ENCODE measurements at places on chromosomes 6 and 20.
A peak's percentile ranks its signal among the peaks of the same experiment; 100 is the strongest.

DNA sequence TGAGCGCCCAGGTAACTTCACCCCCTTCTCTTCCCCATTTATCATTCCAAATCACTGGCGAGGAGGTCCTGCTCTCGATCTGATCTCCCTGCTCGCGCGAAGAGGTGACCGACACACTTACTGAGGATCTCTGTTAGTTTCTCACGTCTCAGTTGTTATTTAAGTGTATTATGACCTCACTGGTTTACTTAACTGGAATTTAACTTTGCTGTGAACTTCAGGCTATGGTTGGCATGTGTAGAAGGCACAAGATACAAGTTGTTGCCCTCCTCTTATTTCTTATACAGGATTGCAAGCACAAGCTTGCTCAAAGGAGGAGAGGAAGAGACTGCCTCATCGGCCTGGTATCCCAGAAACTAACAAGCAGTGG, 1.2 kb downstream of the RNF217 start:
- peak; percentile 76 for DNase-seq

GRCh38 chr6:63999613-64000012, 364.0 kb downstream of the PHF3 start:
- DNase-seq = no peak

- no peak for DNase-seq
These were observed 498.8 kb downstream of the CDKAL1 start for GRCh38 chr6:21033084-21033483.

- peak; percentile 53 for DNase-seq
These were observed 5.1 kb upstream of the C20orf141 start for GRCh38 chr20:2809690-2810089.

- no peak for DNase-seq
These were observed 13.8 kb upstream of the NPEPL1 start for GRCh38 chr20:58678806-58679205.

DNA sequence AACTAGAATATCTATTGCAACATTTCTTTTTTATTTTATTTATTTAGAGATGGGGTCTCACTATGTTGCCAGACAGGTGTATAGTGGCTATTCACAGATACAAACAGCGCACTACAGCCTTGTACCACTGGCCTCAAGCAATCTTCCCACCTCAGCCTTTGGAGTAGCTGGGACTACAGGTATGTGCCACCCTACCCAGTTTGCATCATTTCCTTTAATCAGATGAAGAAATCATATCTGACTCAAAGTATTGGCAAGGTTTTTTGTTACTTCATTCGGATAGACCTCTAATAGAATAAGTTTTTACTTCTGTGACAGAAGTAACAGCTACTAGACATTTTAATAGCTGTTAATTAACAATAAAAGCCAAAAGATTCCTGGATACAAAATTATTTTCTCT, 153.9 kb downstream of the CDK19 start:
- no peak for DNase-seq

DNA sequence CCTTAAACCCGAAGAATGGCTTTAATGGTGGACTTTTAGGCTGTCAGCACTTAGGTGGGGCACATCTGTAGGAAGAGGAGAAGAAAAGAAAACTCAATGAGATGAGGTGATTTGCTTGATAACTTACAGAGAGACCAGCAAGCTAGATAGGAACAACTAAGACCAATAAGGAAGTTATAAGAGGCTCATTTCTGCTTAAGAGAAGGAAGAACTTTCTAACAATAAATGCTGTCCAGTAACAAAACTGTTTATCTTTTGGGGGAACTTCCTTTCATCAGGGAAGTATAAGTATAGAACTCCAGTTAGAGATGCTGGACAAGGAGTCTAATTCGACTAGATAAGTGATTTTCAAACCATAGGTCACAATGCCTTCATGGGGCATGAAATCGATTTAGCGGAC, 107.2 kb upstream of the SIRPA start:
- DNase-seq = no peak

DNA sequence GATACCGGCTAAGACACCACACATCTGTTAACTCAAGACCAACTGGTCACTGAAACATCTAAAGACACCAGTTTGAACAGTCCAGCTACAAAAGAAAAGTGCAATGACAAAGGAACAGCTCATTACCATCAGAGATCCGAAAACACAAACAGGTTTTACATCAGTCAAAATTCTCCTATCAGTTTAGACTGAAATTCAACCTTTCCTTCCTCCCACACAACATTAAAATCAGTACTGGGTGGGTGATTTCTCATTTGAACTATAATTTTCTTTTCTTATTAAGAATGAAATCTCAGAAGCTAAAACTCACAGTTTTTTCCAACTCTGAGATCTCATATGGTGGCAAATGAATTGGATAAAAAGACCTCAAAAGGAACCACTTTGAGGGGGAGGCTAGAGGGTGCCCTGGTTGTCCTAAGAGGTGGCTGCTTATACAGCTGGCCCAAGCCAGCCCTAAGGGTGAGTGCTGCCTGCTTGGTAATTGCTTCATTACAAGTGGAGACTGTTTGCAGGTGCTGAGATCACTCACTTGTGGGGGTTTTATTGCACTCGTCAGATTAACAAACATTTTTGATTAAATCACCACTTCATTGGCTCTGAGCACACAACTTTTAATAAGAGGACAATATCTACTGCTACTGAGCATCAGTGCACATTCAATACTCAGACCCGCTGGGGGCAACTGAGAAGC, 4.3 kb downstream of the CCDC167 start:
- DNase-seq = peak; percentile 29

GRCh38 chr6:56096946-56097621, 150.3 kb downstream of the COL21A1 start:
- DNase-seq = no peak

DNA sequence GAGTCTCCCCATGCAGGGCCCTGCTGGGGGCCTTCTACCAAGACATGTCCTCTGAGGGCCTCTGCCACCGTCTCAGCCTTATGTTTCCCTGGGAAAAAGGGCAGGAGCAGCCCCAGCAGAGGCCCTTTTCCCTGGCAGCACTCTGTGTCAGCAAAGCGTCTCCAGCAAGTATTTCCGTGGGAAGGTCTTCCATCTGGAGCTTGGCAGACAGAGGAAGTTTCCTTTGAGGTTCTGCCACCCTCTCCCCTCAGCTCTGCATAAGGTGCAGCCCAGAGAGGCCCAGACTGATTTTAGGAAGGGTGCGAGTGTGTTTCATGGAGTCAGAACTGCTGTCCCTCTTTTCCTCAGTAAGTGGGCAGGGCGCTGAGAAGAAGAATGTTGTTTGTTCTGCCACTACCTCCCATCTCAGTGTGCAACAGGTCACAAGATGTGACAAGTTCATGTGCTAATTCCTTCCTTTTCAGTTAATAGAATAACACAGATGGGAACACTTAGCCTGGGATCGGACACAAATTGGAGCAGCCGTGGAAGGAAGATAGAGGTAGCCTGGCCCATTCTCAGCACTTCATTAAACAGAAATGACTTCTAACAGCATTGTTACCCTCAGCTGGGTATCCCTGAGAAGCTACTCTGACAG, 784.4 kb downstream of the MAFB start:
- no peak for DNase-seq

DNA sequence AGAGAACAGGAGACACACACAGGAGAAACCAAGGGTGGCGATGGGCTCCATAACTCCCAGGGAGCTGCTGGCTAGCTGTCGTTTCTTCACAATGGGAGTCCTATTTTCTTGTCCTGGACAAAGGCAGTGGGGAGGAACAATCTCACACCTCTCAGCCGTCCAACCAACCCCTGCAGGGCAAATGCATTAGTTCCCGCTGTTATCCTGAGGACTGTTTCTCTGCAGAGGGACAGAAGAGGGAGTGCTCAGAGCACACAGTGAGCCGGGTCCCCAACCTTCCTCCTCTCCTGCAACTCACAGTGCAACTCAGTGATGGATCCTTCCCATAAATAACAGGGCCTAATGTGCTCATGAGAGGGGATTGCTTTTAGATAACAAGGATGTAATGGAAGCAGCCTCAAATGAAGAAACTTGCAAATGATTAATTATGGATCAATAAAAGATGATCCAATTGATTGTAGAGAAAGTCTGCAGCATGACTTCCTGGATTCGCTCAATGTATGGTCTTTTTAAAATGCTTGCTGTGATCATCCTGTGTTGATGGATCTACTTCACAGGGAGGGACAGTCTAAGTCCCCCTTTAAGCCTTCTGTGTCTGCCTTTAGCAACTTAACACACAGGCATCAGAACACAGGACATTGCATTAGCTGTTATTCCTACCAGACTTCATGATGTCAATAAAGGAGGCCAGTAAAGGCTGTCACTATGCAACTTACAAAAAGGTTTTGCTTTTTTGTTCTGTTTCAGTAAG, 453.4 kb upstream of the AGPAT4 start:
- DNase-seq = no peak

GRCh38 chr6:105759946-105760345, 326.2 kb upstream of the PRDM1 start:
- peak; percentile 40 for DNase-seq

DNA sequence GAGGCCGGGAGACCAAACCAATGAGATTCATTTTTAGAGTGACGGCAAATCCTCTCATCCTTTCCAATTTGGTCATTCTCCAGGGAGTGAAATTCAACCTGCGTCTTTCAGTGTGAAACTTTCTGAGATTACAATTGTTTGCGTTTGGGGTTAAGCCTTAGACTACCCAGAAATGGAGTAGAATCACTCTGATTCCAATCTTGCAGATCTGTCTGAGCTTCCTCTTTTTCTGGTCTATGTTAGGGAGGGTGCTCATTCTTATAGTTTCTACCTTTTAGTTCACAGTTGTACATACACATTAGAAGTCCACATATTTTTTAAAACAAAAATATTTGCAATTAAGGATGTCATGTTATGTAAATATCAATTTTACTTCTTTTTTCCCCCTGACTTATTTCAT, 183.0 kb upstream of the PHACTR1 start:
- no peak for DNase-seq

DNA sequence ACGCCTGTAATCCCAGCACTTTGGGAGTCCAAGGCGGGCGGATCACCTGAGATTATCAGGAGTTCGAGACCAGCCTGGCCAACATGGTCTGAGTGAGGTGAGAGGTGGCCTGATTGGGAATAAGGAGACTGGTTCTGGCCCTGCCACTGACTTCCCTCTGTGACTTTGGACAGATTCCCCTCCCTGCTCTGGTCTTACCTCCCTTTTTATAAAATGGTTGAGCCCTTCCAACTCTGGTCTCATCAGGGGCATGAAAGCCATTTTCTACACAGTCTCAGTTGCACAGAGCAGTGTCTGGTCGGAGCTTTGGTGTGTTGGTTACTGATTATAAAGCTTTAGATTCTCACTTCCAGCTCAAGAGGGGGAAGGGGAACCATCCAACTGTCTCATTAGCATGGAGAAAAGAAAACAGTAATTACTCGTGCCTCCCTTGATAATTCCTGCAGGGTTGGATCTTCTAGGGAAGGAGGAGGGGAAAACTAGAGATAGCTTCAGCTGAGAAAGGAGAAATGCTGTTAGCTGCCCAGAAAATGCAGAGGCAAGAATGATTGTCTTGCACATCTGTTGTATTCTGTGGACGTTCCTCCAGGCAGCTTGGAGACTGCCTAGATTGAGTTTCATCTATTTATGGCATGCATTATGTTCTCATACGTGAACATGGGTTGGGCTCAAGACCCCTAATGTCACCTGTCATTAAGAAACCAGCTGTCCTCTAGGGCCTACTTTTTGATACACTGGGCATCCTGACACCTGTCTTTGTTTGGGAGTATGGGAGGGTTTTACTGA, 30.4 kb downstream of the RALY start:
- peak; percentile 41 for DNase-seq

- DNase-seq = no peak
These were observed 22.5 kb downstream of the SNX3 start for GRCh38 chr6:108238322-108238721.

DNA sequence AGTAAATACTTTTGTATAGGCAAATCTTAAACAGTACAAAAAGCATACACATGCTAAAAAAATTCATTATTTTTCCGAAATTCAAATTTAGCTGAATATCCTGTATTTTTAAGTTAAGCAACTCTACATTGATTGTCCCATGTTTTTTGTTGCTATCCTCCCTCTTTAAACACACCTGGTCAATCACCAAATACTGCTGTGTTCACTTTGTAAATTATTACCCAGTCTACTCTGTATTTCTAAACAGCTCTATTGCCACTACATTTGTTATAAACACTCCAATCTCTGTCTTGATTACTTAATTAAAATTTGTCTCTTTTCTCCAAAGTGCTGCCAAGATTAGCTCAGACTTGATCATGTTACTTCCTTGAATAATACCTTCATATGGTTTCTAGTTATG, 466.5 kb upstream of the GJE1 start:
- DNase-seq = no peak

DNA sequence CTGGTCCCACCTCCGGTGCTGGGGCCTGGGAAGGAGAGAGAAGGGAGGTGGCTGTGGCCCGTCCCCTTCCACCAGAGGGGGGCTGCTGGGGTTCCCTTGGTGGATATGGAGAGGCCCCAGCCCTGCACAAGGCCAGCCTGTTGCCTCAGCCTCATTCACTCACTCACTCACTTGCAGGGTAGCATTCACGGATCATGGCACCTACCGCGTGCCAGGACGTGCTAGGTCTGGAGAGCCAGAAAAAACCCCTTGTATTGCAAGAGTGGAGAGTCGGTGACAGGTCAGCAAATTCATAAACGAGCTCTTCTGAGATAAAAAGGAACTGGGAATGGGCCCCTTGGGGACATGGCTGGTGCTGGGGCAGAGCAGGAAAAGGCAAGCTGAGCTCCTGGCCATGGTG, 6.4 kb upstream of the ZBTB46 start:
- DNase-seq = peak; percentile 23

DNA sequence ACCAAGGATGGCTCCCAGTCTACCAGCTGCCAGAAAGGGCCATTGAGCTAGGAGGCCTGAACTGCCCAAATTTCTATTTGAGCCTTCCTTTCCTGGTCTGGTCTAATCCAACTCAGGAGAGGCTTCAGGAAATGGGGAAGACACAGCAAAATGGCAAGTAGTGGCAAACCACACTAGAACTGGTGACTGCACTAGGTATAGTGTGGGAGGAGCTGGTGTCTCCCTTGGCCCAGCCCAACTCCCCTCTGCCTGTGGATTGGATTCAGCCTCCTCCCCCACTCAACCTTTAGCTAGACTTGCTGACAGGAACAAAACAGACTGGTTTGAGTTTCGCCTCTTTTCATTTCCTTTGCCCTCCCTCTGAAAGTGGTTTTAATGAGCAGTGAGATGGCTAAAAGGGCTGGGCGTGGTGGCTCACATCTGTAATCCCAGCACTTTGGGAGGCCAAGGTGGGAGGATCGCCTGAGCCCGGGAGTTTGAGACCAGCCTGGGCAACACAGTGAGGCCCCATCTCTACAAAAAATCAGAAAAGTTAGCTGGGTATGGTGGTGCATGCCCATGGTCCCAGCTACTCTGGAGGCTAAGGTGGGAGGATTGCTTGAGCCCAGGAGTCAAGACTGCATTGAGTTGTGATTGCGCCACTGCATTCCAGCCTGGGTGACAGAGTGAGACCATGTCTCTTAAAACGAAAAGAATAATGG, 17.5 kb downstream of the MRPS18A start:
- no peak for DNase-seq

DNA sequence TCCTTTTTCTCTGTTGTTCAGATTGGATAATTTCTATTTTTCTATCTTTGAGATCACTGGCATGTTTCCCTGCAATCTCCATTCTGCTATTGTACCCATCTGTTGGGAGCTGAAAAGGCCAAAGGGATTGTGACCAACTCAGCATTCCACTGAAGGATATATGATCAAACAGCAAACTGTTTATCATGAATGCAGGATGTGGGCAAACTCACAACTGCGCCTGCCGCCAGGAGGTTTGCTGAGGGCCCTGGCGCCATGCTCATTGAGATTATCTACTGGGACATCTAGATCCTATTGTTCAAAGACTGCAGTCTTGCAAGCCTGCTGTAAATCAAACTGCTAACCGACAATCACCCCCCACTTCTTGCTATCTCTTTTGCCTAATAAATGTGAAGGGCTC, 3.8 kb upstream of the FKBP1A start:
- DNase-seq = no peak

GRCh38 chr6:67643281-67643680, 991.8 kb upstream of the ADGRB3 start:
- no peak for DNase-seq

All from renal cortical epithelial cell (primary cell).